ENCODE measurements at places on chromosomes 6 and 20.
A peak's percentile ranks its signal among the peaks of the same experiment; 100 is the strongest.

DNA sequence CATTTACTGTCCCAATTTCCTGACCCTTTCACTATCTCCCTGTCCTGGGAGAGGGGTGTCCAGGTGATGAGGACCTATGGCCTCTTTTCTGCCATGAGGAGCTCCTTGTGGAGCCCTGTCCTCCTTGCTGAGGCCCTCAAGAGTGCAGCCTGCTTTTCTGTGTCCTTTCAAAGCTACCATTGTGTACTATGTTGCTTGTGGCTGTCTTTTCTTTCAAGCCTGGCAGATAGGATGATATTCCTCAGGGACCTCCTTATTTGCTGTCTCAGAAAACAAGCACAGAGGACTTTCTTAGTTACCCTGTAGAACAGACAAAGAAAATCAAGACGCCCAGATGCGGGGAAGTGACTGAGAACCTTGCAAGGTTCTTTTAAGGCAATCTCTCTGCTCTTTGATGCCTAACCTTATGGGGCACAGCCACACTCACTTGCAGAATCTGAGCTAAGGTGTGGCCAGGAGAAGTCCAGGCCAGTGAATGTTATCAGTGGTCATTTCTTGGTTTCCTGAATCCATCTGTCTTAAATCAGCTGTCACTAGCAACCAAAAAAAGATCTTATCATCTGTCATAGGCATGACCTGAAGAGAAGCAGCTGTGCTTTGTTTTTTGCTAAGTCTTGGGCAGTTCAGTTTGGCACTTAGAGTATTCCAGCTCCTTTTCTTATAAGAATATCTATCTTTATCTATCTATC is 17.2 kb downstream of the CARMIL1 start:
- no peak for DNase-seq

GRCh38 chr6:37709250-37709931 is 11.7 kb upstream of the MDGA1 start:
- DNase-seq = no peak

GRCh38 chr20:16111172-16111832 is 461.9 kb downstream of the KIF16B start:
- peak; percentile 14 for DNase-seq

DNA sequence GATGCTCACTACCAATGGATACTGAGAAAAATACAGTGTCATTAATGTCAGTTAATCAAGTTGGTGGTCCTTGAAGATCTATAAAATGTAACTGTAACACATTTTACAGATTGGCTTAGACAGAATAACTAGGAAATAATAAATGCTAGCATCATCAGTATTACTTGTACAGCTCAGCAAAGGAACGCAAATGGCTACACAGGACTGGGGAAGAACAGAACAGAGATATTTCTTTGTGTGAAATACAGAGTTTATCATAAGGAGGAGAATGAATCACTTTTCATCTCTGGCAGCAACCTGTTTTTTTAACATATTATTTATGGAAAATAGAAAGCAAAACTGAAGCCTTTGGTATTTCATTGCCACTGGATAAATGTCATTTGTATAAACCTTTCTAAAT is 8.2 kb upstream of the QKI start:
- DNase-seq = no peak

- peak; percentile 80 for DNase-seq
These were observed 77.3 kb downstream of the SLC22A23 start for GRCh38 chr6:3379482-3380060.

DNA sequence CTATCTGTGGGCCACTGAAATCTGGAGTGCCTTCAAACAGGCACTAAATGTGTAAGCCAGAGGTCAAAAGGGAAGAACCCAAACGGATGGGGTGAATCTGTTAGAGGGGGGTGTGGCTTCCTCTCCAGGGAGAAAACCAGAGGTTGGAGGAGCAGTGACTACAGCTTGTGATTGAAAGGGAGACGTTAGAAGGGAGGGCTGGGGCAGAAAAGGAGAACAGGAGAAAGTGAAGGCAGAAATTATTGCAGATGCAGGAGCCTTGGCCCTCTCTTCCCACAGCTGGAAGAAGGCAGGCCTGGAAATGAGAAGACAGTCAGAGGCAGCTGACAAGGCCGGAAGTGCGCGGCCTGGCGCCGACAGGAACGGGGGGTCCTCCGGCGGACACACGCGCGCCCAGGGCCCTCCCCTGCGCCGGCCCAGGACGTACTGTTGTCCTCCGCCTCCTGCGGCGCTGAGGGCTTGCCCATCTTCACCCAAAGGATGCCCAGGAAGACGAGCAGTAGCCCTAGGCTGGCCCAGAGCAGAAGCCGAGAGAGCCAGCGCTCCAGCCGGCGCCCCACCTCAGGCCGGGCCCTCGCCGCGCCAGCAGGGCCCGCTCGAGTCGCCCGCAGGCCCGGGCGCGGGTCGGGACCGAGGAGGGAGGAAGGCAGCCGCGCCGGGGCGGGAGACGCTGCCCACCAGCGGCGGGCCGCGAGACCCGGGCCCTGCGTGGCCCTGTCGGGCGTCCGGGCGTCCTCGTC is 806 bp downstream of the LEMD2 start:
- peak; percentile 56 for DNase-seq

DNA sequence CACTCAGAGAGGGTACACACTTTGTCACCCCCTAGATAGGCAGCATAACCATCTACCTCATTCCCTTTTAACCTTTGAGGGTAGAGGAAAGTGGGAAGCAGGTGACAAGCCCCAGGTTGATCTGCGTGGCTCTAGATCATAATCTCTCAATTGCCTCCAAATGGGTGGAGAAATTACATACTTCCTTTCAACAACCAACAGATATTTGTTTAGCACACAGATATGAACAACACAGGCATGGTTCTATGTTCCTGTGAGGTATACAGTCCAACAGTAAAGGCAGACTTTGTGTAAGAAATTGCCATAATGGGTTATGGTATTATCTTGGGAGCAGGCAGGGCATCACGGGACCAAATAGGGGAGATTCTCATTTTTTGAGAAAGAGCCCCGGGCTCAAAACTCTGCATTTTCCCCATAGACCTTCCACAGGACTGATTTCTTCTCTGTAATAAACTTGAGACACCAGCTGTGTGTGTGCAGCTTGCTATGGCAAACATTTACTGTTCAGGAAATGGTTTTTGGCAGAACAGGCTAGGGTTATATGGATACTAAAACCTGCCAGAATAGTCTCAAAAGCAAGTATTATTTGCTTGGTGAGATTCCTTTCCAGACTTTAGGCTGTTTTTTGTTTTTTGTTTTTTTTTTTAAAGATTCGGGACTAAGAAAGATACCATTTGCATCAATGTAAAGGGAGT is 126.2 kb downstream of the CD164 start:
- peak; percentile 31 for DNase-seq

DNA sequence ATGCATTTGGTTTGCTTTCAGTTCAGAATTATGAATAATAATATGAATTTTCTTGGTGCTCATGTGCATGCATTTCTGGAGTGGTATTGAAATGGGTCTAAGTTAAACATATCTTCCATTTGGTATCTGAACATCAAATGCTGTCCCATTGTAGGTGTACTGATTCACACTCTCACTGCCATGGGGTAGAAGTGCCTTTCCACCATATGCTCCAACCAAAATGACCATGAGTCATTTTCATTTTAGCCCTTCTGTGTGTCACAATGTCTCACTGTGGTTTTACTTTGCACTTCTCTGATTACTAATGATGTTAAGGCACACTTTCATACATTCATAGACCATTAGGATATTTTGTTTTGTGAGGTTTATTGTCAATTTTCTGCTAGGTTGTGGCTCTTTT is 211.9 kb downstream of the HAO1 start:
- DNase-seq = peak; percentile 50

GRCh38 chr6:159002432-159003155 is 2.6 kb upstream of the RSPH3 start:
- peak; percentile 79 for DNase-seq

DNA sequence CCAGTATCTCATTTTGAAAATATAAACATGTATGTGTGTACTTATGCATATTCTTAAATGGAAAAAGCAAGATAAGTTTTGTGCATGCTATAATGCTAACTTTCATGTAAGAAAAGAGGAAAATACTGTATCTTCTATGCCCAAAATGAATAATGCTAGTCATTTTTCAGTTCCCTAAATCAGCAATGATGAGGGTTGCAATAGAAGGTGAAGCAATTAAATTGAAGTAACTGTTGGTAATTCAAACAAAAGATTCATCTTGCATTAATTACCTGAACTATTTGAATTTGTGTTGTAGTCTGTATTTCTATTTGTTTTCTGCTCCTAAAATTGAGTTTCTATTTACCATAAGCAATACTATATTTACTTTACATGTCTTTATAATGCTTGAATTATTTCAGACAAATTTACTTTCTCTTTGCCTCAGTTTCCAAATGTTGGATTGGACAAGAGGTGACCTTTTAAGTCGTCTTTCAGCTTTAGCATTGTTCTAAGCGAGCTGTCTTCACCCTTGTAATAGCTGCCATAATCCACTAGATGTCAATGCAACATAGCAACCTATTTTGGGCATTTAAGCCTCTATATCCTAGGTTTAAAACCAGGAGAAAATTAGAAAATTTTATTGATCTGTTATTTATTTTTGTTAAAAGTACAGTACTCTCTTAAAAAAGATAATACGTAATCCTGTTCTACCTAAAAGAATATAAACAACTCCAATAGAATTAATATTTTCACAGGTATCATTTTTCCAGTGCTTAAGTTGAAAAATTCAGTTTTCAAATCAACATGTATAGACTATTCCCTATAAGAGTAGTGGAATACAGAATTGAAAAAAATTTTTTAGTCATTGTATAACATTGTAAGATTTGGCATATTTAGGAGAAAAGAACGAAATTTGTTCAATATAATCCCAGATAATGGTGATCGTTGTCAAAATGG is 52.3 kb upstream of the IFNGR1 start:
- peak; percentile 67 for DNase-seq

GRCh38 chr6:78810146-78810545 is 57.2 kb upstream of the IRAK1BP1 start:
- peak; percentile 52 for DNase-seq

- DNase-seq = peak; percentile 59
These were observed 4.9 kb downstream of the REV3L start for GRCh38 chr6:111478064-111478476.

- peak; percentile 10 for DNase-seq
These were observed 54.9 kb upstream of the PDE10A start for GRCh38 chr6:165717732-165718465.
